ENCODE measurements at places on chromosomes 7 and 10. TPM values are rescaled to one million over a fixed set of nuclear protein-coding genes. Genes with fewer than 3 reads are reported as not detected.
A peak's percentile ranks its signal among the peaks of the same experiment; 100 is the strongest.

OLAH gene
- total RNA-seq = not detected

TMEM213 gene
- not detected for total RNA-seq

COL26A1 gene
- not detected for total RNA-seq

GTPBP10 gene
- total RNA-seq = 27.8 TPM

SPDYE5 gene
- total RNA-seq = 0.38 TPM

SYT15B gene
- total RNA-seq = 1.3 TPM

TRPV6 gene
- 0.35 TPM for total RNA-seq

RBM20 gene
- 0.46 TPM for total RNA-seq

BCAP29 gene
- 73.8 TPM for total RNA-seq

SLC26A5 gene
- total RNA-seq = 0.19 TPM

CDC14C gene
- not detected for total RNA-seq

FAM107B gene
- total RNA-seq = 45.6 TPM

OR13A1 gene
- total RNA-seq = not detected

EFCAB10 gene
- not detected for total RNA-seq

IFIT3 gene
- total RNA-seq = 12.7 TPM

MMD2 gene
- total RNA-seq = not detected

TDRD1 gene
- 0.09 TPM for total RNA-seq

ANXA8 gene
- total RNA-seq = not detected

SUN3 gene
- total RNA-seq = 0.31 TPM

- DNase-seq = no peak
Observed at GRCh38 chr7:55303220-55303619, 61.9 kb upstream of the LANCL2 start.

- peak; percentile 69 for DNase-seq
Observed at GRCh38 chr10:72335394-72336258, 19.1 kb downstream of the DNAJB12 start.

DNA sequence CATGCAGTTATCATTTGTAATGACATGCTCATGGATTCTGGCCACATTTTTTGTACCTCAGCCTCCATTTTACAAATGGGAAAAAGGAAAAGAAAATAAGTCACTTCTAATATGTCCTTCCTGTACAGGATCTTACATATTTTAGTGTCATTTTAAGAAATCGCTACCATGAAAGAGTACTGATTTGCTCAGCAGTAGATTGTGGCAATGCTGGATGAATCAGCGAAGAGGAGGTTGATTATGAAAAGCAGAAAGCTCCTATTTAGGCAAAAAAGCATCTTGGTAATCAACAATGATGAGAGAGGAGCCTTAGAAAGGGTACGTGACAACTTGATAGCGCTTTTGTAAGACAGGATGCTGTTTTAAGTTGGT, 522.9 kb downstream of the PARD3 start:
- DNase-seq = no peak

GRCh38 chr10:8306685-8307364, 252.3 kb downstream of the GATA3 start:
- DNase-seq = no peak

DNA sequence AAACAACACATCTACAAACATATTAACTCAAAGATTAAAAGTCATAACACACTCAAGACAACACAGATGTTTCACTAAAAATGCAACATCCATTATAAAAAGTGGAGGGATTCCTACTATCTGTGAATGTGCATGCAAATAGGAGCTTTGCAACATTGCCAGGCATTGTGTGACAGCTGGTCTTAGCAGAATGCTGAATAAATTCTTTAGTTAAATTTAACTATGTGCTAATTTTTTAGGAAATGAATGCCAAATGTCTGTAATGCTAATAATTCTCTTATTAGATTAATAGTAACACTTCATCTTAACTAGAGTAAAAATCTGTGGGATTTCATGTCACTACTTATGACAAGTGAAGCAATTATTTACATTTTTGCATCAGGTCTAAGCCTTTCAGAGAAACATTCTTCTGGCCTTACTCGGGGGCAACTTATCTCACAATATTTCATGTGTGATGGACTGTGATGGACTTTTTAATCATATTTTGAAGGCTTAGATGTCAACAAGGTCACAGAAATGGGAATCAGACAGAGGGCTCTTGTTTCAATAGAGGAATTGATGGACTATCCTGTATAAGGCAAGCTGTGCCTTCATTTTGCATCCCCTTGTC, 524.6 kb upstream of the KCND2 start:
- DNase-seq = no peak

DNA sequence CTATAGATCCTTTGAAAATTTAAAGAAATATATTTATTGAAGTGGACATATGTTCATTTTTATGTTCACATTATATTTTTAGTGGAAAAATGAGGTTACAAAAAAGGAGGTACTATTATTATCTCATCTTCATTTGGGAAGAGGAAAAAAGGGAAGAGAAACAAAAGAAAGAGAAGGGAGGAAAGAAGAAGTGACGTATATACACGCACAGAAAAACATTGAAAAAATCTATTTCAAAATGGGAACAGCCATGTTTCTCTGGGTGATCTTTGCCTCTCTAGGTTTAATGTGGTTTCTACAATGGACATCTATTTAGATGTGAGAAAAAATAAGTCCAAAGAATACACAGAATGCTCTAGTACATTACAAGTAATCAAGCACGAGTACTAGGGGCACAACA, 14.8 kb downstream of the ANK3 start:
- no peak for DNase-seq

GRCh38 chr10:119199231-119199992, 8.0 kb upstream of the GRK5 start:
- DNase-seq = peak; percentile 73

DNA sequence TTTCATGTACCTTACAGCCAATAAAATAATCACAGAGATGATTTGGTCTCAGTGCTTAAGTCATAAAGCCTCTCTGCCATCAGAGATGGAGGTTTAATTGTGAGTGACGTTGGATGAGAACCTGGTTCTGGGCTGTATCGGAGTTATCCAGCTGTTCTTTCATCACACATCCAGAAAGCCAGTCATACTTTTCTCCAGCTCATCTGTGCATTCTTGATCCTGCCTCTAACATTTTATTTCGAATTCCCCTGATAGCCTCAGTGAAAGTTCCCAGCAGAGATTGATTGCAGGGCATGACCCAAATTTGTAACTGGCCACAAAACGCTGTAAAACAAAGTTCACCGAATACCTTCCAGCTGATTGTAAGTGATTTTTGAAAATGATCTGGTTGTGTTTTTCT, 212.6 kb upstream of the HABP2 start:
- DNase-seq = no peak

GRCh38 chr7:95544171-95544570, 52.1 kb downstream of the PDK4 start:
- no peak for DNase-seq

DNA sequence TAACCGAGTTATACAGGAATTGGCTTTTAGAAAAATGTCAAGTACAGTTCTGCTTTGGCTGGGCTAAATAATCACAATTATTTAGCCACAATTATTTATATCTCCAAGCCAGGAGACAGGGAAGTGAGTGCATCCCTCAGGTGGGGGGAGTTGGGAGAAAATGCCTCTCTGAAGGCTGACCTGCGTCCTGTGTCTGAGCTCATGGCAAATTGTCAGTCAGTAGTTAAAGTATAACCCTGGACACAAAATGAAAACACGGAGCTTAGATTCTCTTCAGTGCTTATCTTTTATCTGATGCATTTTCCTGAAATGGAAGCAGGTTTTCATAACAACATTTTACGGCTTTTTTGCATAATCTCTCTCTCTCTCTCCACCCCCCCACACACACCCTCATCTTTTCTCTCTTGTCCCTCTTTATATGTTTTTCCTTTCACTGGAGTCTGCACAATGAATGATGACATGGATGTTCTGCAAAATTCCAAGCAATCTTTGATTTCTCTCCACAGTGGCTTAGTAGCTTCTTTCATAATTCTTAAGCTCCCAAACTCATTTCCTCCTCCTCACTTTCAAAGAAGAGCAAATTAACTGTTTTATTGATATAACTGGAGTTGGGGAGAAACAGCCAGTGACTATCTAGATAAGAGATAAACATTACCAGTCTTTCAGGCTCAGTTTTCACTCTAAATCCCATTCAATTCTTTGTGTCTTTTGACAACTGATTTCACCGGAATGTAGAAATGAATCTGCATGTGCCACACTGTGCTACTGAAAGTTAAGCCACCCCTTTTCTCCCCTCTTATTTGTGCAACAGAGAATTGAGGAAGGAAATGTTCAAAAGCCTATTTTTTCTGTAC, 521.4 kb upstream of the GHITM start:
- DNase-seq = no peak

- no peak for DNase-seq
Observed at GRCh38 chr7:134694299-134694698, 47.6 kb downstream of the BPGM start.

GRCh38 chr7:786472-787255, 45.6 kb upstream of the SUN1 start:
- no peak for DNase-seq

GRCh38 chr10:86596266-86596665, 58.1 kb upstream of the OPN4 start:
- no peak for DNase-seq

GRCh38 chr10:62175251-62175650, 93.4 kb downstream of the RTKN2 start:
- DNase-seq = no peak

- no peak for DNase-seq
Observed at GRCh38 chr7:114574384-114574783, 159.8 kb downstream of the FOXP2 start.

DNA sequence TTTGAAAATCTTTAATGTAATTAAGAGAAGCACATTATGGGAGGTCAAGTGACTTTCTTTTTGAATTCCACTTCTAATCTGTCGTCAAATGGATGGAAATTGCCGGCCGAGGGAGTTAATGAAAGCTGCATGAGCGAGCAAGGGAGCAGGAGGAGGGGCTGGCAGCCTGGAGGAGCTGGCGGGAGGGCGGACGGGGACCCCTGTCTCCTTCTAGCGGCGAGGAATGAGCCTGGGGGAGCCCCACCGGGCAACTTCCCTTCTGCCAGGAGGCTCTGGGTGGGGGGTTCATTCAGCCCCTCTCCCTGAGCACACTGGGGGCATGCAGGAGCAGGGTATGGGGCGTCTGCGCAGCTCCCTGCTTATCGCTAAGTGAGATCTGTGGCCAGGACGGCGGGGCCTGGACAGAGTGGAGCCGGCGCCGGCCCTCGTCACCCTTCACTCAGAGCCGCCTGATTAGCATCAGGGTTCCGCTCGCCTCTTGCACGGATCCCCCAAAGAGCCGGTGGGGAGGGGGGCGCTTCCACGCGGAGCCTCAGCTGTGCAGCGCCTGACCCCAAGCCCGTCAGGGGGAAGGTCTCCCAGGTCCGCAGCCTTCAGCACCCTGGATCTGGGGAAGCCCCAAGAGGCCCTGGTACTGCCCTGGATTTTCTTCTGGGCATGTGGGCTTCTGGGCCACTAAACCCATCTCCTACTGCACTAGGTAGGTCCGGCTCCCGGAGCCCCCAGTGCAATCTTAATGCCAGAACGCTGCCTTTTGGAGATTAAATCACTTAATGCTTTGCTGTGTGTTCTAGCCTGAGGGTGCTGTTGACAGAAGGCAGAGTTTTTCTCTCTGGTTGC, 680.8 kb downstream of the LRMDA start:
- DNase-seq = no peak

GRCh38 chr10:90858461-90858968, 676 bp upstream of the HTR7 start:
- DNase-seq = no peak

DNA sequence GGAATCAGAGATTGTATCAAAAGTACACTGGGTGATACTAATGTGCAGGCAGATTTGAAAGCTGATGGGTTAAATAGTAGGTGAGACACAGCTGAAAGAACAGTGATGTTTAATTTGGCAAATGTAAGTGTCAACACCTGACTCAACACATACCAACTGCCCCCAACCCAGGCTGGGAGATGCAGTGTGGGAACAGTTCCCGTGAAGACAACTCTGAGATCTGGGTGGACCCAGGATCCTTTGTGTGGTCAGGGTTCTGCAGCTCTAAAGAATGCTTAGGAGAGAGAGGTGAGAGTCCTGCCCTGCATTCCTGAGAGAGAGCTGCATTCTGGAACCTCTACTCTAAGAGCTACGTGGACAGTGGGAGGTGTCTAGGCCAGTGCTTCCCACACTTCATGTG, 479.7 kb downstream of the RPS24 start:
- no peak for DNase-seq

DNA sequence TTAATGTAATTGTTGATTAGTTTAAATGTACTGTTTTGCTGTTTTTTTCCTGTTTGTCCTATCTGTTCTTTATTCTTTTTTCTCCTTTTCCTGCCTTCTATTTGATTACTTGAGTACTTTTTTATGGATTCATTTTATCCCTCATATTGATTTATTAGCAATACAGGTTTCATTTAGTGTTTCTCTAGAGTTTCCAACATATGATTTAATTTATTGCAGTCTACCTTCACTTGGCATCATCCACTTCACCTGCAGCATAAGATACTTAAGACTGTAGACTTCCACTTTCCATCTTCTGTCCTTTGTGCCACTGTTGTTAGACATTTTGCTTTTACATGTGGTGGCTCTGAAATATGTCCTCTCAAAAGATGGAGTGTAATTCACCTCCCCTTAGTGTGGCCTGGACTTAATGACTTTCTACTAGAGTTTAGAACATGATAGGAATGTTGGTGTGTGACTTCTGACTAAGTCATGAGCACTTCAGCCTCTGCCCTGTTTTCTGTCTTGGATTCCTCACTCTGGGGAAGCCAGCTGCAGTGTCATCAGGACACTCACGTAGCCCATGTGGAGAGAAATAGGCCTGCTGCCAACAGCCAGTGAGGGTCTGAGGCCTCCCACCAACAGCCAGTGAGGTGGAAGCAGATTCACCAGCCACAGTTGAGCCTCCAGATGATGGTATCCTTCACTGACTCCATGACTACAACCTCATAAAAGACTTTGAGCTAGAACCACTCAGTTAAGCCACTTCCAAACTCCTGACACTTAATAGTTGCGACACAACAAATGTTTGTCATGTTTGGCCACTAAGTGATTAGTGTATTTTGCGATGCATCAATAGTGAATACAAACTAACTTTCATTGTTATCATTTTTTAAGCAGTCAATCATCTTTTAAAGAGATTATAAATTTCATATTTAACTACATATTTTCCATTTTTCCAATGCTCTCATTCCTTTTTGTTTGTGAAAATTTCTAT, 643.5 kb upstream of the DPP6 start:
- DNase-seq = no peak

DNA sequence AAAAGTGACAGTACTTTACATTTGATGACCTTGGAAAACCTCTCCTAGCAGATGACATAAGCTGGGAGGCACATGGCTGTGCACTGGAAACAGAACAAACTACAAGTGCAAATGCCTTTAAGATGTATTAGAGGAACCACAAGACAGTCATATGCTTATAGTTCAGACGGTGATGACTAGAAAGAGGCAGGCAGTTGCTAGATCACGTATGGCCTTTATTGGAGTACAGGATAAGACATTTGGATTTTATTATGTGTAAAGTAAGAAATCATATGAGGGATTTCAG, 290.0 kb downstream of the SORCS1 start:
- DNase-seq = no peak

DNA sequence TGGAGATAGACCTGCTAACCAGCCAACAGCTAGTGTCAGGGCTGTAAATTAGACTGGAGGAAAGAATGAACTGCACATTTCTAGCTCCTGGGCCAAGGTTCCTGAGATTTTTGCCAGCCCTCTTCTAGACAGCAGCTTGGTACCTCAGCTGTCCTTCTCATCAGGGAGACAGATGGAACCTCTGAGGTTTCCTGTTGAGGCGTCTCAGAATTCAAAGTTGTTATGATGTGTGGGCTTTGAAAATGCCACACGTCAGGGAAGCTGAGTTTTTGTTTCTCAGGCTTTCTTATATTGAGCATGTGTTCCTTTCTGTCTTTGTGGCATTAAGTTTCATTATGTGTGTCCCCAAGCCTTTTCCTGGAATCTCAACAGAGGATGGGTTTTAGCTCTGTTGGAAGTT, 736.6 kb downstream of the AUTS2 start:
- DNase-seq = no peak

GRCh38 chr7:31373337-31374289, 33.1 kb upstream of the NEUROD6 start:
- no peak for DNase-seq
